Glutamatergic neuron (in vitro differentiated cells): ENCODE measurements at places on chromosomes 2 and 18. TPM values are rescaled to one million over a fixed set of nuclear protein-coding genes. Genes with fewer than 3 reads are reported as not detected.

The RMC1 gene
- total RNA-seq: 28.5 TPM

The NDUFS1 gene
- 114 TPM for total RNA-seq

DNA sequence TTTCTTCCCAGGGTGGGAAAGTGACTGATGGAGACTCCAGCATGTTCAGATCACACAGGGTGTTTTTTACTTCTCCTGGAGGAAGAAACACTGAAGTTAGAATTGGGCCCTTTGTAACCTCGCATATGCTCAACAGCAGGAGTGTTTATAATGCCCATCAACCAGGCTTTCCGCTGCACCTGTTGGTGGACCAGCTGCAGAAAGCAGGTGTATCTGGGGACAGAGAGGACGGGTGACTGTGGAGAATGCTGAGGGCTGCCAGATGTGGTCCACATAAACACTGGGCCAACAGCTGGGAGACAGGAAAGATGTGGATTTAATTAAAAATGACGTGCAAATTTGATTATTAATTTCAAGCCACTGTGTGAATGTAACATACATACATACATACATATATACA is 335.5 kb upstream of the SPRED2 start:
- H3K27ac ChIP-seq: no peak overlapping the region
- H3K27me3 ChIP-seq: no peaks in the 10 kb centered on the region
- H3K36me3 ChIP-seq: no peaks in the 10 kb centered on the region
- H3K4me3 ChIP-seq: no peak overlapping the region

GRCh38 chr2:168819829-168820489 is 17.5 kb downstream of the NOSTRIN start:
- peaks cover 10% of the 10 kb centered on the region for H3K4me1 ChIP-seq
- H3K36me3 ChIP-seq: no peaks in the 10 kb centered on the region
- H3K4me3 ChIP-seq: peak overlapping the region; percentile 40
- H3K27ac ChIP-seq: peak overlapping the region; percentile 78

DNA sequence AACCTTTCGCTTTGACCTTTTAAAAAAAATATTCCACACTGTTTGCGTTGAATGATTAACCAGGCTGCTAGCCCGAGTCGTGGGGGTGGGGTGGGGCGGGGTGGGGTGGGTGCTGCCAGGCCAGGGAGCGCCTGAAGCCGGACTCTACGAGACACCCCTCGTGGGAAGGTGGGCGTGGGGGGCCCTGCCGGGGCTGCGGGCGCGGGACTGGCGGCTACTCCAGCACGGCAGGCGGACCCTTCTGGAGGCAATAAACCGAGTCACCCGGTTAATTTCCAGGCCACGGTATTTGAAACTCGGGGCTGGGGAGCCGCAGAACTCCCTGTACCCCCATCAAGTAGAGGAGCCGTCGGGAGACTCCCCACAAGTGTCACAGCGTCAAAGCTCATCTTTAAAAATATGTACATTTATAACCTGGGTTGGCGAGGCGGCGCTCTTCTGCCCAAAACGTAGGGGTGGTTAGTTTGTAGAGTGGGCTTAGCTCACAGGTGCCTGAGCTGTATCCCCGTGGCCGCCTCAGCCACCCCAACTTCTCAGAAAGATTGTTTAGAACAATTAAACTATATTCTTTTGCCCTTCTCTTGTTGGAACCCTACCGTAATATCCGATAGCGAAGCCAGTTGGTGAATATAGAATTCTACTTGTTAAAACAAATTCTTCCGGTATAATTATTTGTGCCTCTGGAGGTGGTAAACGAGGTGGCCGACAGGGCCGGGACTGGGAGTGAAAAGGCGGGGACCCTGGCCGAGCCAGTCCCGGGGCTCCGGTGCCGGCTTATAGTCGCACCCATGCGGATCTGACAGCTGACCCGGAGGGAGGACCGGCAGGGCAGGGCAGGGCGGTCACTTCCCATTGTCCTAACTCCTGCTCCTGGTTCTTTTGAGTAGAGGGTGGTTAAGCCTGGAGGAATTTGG is 1.4 kb downstream of the B3GNT2 start:
- peak; percentile 44 for DNase-seq
- no peaks in the 10 kb centered on the region for H3K27me3 ChIP-seq
- peak overlapping the region; percentile 86 for H3K4me3 ChIP-seq
- H3K27ac ChIP-seq: no peak overlapping the region

DNA sequence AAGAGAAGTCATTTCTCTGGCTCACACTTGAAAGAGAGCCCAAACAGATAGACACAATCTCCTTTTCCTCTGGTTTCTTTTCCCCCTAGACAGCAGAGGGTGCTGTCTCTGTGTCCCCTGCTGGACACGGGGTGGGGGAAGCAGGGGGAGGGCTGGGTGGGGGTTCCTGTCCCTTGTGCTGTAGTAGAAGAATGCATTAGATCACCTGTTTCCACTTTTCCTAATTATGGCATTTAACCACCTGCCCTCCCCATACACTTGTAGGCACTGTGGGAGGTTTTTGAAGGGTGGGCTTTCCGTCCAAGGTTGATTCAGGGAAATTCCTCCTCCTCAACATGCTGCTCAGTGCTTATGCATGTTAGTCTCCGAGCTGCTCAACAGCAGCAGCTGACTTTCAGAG is 206.2 kb upstream of the EPAS1 start:
- peaks cover 1% of the 10 kb centered on the region for H3K27me3 ChIP-seq
- no peaks in the 10 kb centered on the region for H3K4me1 ChIP-seq
- H3K36me3 ChIP-seq: peaks cover 28% of the 10 kb centered on the region
- DNase-seq: no peak
- H3K27ac ChIP-seq: no peak overlapping the region

GRCh38 chr2:172672114-172672513 is 63.5 kb upstream of the RAPGEF4 start:
- H3K36me3 ChIP-seq: peaks cover 13% of the 10 kb centered on the region
- H3K4me1 ChIP-seq: no peaks in the 10 kb centered on the region
- no peaks in the 10 kb centered on the region for H3K27me3 ChIP-seq
- DNase-seq: no peak
- H3K4me3 ChIP-seq: no peak overlapping the region
- no peak overlapping the region for H3K27ac ChIP-seq

- H3K4me1 ChIP-seq: no peaks in the 10 kb centered on the region
- no peaks in the 10 kb centered on the region for H3K27me3 ChIP-seq
- no peak overlapping the region for H3K4me3 ChIP-seq
- H3K27ac ChIP-seq: no peak overlapping the region
- H3K36me3 ChIP-seq: no peaks in the 10 kb centered on the region
These were observed 59.7 kb upstream of the CAPN13 start for GRCh38 chr2:30866974-30867373.
